Stimulated activated naive CD8-positive, alpha-beta T cell treated with anti-CD3 and anti-CD28 coated beads, Interleukin-15, Interleukin-2, amounts not matched to agents 100 U/mL and 50 U/mL, for 24 hours (primary cell): ENCODE measurements at places on chromosomes 13 and 19.

DNA sequence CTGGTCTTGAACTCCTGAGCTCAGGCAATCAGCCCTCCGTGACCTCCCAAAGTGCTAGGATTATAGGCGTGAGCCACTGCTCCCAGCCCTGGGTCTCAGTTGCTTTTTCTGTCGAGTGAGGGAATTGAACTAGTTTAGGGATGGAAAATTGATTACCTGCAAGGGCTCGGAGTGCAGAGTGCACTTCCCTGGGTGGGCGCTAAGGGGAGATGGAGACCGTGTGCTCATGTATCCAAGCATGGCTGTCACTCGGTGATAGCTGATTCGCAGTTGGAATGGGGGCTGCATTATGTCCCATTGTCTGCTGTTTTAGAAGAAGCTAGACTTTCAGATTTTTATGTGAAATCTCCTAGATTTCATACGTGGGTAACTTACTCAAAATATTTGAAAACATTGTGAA lies 139.9 kb upstream of the RFC3 start:
- DNase-seq = no peak

DNA sequence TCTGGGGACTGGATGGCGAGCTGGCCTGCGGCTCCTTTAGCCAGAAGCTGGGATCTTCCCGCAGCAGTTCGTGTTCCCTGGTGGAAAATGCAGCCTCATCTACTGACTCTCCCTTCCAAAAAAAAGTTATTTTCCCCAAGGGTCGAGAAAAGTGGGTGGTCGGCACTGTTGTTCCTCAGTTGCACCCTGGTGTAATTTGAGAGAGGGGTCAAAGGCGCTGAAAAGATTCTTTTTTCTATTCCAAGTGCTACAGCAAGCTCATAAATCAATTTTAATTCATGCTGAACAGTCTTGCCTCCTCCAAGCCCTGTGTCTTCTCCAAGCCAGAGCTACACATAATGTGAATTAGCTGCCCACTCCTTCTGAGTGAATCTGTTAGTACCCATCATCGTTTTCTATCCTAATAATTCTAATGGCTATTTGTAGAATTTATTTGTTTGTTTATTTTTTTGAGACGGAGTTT lies 774 bp downstream of the SLC25A15 start:
- no peak for DNase-seq

DNA sequence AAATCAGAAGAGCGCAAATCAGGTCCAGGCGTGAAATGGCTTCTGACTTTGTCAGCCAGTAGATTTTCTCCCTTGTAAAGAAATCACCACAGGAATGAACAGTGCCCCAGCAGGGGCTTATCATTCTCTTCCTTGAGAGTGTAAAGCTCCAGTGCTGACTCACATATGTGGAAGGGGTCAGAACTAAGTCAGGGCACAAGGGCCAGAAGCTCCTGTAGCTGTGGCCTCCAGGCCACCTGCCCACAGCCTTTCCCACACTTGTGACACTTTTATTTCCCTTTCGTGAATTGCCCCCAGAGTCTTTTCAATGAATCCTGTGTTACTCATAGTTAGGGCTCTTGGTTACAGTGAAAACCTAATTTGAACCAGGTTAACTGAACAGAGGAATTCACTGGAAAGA lies 99.6 kb downstream of the SUCLA2 start:
- DNase-seq = no peak

DNA sequence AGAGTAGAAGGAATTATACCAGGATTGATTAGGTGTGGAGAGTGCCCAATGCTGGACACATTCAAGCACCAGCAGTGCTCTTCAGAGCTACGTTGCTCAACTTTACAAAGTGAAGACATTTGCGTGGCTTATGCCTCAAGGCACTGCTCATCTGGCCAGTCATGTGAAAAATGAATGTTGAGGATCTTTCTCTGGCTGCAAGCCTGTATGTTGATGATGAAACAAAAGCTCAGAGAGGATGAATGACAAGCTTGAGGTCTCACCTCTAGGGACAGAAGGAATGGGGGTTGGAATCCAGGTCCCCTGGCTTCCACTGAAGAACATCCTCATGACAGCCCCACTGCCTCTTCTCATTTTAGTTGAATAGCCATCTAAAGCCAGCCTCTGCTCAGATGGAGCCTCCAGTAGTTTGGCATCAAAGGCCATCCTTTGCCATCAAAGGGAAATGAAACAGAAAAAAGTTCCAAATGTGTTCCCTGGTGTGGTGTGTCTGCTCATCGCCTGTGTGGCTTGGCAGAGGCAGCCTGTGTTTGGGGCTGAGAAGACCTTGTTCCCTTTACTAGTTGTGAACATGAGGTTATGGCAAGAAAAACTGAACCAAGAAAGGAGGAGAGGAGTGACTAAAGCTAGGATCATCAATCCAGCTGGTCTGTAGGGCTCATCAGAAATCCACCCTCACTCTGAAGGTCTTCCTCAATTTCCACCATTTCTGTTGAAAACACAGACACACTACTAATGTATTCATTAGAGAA lies 114.0 kb upstream of the KL start:
- no peak for DNase-seq

GRCh38 chr19:33606556-33606955 lies 15.2 kb upstream of the CHST8 start:
- DNase-seq = no peak

- DNase-seq = no peak
Observed at GRCh38 chr13:38321654-38322053, 28.0 kb upstream of the UFM1 start.

GRCh38 chr13:51861723-51862300 lies at the start of gene CCDC70:
TSS of gene CCDC70 (plus strand) at chr13:51861969. CDS start at chr13:51865412, 3,443 bp downstream.
- DNase-seq = peak; percentile 38

DNA sequence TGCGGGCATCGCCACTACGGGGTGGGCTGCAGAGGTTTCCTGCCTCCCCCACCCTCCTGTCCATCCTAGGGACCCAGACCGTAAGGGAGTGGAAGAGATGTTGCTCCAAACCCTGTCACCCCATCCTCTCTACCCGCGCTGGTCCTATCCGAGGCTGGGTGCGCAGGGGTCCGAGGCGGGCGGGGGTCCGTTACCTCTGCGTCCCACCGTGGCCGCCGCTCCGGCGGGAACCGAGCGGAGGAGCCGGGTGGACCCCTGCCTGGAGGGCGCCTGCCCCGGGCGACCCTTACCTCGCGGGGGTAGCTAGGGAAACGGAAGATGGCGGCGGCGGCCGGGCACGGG lies at the start of gene DGKH:
Gene DGKH (plus strand): TSS at position 307 of the 342 bp plus-strand sequence. CDS start 126 bp downstream, outside the sequence.
- DNase-seq = no peak
